ENCODE measurements at places on chromosomes 1 and 21.
A peak's percentile ranks its signal among the peaks of the same experiment; 100 is the strongest.

- DNase-seq: no peak
These were observed 10.6 kb downstream of the MROH7 start for GRCh38 chr1:54652168-54652567.

GRCh38 chr1:234139966-234140365, 233.3 kb upstream of the COA6 start:
- DNase-seq: peak; percentile 48

DNA sequence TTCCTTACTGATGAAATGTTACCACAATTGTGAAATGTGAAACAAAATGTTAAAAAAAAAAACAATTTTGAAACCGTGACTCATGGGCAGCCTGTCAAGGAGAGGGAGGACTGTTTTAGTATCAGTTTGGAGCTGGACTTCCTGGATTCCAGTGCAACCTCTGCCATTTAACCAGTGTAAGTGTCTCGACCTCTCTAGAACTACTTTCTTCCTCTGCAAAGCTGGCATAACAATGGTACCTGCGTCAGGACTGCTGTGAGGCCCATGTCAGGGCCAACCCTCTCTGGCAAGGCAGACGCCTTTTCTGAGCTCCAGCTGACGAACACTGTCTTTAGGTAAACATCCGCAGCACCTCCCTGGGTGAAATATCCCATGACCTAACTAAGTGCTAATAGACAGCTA, 20.9 kb downstream of the URB1 start:
- peak; percentile 93 for DNase-seq

DNA sequence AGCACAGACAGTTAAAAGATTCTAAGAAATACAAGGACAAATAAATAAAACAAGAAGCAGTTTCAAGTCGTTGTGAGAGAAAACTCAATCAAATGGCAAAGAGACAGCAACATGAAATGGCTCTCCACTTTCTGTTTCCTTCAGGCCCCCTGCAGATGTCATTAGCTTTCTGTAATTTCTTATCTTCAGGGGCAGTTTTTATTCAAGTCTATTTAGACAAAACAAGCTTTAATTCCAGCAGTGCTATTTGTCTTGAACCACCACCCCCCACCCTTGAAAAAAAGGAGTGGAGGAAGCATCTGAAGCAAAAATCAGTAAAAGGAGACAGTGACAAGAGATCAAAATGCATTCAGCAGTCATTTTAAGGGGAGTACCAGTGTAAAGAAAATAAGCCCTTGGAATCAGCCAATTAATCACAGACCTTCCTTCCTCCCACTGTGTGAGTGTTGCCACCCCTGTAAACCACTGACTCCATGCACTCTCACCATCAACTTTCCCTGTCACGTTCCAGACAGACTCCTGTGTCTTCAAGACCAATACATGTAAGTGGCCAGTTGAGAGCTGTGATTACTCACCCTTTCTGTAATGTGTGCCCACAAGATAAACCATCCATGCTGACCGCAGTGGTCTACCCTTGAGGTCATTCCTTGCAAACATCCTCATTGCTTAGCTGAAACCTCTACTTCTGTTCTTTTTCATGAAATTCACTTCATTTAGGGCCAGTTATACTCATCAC, 136.1 kb upstream of the HOOK1 start:
- DNase-seq: peak; percentile 91

- DNase-seq: peak; percentile 54
These were observed 17.5 kb downstream of the CFAP45 start for GRCh38 chr1:159882527-159882862.

DNA sequence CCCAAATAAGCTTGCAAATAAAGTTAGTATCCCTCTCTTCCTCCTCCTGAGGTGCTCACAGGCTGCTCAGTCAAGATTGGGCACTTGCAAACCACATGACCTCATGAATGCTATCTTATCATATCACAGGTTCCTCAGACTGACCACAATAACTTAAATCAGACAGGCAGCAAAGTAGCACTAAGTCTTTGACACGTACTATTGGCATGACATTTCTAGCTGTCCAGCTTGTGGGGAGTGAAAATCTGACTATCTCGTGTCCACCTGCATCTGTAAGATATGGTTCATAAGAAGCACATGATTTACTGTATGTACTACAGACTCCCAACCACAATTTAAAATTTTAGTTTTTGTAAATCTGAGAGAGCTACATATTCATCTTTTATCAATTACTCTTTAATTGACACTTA, 58.0 kb upstream of the GFI1 start:
- DNase-seq: no peak

- DNase-seq: peak; percentile 1
These were observed 164.9 kb upstream of the USP25 start for GRCh38 chr21:15564907-15565306.

DNA sequence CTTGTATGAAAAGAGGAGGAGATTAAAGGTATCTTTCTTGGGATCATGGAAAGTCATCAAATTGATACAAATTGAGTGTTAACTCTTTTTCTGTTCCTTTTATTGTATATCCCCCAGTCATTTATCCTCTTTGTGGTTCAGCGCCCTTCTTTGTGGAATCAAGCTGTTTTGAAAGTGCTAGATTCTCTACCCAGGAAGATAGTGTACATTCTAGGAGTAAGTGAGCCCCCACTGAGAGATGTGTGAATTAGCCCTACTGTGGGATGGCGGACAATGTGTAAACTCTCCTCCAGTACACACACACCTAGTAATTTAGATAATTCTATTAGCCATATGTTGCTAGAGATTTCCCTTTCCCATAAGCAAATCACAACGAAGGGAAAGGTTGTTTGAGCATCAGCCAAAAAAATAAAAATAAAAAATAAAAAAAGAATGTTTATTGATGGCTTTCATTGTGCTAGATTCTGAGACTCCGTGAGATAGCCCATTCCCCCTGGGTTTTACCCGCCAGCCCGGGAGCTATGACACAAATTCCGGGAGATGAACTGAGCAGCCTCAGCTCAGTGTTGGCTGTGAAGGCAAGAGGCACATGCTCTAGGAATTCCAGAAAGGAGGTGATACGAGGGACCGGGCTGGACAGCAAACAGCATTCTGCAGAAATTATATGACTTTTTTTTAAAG, 378.4 kb upstream of the RUNX1 start:
- peak; percentile 34 for DNase-seq

GRCh38 chr1:8026153-8026975, at the start of gene ERRFI1:
TSS of gene ERRFI1 (minus strand) at chr1:8026309. CDS start at chr1:8015619, 10,690 bp downstream.
- peak; percentile 96 for DNase-seq

- DNase-seq: no peak
These were observed 308.9 kb upstream of the RUNX1 start for GRCh38 chr21:35358008-35358407.
